ENCODE measurements at places on chromosomes 5 and 9.

GRCh38 chr5:135179308-135179980 lies 145.4 kb upstream of the PITX1 start:
- DNase-seq = no peak

GRCh38 chr9:114279693-114280092 lies 43.2 kb upstream of the ORM1 start:
- DNase-seq = no peak

GRCh38 chr5:11300736-11301135 lies 539.7 kb upstream of the DAP start:
- DNase-seq = no peak

DNA sequence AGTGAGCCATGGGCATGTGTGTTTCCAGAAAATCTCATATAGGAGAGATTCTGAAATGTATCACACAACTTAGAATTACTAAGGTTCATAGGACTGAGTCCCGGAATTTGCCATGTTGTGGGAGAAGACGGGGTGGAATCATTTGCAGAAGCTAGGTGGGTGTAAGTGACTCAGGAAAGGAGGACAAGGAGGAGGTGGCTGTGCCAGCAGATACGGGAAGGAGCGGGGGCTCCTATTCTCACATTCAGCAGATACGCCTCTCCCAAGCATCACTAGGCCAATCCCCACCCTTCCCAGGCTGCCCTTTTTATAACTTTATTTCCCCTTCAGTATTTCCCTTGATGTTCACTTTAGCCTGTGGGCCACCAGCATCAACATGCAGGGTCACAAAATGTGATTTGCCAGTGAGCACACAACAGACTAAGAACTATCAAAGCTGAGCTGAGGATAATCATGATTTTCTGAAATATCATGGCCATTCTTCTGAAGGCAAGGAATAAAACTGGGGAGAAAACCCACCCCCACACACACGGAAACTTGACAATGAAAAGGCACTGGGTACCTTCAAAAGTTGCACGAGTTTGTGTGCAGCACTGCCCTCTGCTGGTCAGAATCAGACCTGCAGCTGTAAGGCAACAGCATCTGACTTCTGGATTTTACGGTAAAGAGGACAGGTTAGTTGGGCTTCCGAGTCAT lies 133.2 kb downstream of the MTX3 start:
- peak; percentile 60 for DNase-seq

- no peak for DNase-seq
Observed at GRCh38 chr9:83299094-83299493, 236.2 kb upstream of the RASEF start.

DNA sequence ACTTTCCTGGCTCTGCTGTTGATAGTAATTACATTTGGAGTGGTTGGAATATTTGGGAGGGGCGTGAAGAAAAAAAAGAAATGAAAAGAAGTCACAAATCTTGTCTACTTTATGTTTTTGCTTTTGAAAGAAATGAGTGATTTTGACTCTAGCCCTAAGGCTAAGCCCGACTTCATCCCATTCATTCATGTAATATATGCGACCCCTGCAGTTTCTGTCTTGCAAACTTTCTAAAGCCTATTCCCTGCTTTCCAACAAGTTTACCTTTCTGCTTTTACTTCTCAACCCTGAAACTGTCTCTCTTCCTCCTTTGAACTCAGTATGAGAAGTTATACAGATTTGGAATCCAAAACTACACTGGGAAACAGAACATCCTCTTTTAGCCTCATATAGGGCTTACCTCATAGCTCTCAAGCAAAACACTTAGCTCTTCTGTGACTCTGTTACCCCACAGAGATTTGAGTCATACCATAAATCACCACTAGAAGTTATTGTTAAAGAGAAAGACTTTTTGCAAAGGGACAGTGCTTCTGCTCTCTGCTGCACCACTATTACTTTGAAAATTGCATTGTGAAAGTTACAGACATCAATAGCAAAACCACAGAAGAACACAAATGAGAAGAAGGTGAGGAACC lies 1.6 kb downstream of the CFAP95 start:
- DNase-seq = no peak

- no peak for DNase-seq
Observed at GRCh38 chr9:108746864-108747263, 108.9 kb downstream of the ACTL7B start.

DNA sequence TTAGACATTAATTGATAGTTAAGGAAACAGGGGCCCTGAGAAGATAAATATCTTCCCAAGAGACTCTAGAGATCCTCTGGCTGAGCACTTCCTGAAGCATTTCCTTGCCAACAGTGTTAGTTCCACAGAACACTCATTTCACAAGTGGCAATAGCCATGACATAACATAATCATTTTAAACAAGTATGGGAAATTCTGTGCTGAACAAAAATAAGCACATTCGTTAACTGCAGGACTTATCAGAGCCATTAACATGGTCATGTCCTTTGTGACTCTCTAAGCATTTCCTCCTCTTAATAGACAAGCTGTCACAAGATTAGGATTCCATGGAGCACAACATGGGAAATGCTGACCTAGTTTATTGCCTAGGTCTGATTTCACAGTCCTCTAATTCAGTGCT lies 184.9 kb downstream of the SNX18 start:
- DNase-seq = no peak

DNA sequence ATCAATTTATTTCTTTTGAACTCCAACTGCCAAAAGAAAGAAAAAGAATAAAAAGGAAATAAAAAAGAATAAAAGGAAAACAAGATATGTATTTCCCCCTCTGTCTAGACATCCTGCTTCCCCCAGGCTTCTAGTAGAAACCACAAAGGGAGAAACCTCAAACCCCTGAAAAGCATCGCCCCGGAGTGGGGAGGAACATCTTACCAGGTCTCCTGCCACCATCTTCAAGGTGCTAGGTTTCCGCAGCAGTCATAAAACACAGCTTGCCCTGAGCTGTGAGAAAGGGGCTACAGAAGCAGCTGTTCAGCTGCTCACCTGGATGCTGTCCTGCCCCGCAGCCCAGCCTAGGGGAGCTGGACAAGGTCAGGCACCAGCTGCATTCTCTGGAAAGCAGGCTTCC lies 487.7 kb downstream of the GADD45G start:
- no peak for DNase-seq

- no peak for DNase-seq
Observed at GRCh38 chr5:122435234-122435633, 123.2 kb downstream of the SNCAIP start.

DNA sequence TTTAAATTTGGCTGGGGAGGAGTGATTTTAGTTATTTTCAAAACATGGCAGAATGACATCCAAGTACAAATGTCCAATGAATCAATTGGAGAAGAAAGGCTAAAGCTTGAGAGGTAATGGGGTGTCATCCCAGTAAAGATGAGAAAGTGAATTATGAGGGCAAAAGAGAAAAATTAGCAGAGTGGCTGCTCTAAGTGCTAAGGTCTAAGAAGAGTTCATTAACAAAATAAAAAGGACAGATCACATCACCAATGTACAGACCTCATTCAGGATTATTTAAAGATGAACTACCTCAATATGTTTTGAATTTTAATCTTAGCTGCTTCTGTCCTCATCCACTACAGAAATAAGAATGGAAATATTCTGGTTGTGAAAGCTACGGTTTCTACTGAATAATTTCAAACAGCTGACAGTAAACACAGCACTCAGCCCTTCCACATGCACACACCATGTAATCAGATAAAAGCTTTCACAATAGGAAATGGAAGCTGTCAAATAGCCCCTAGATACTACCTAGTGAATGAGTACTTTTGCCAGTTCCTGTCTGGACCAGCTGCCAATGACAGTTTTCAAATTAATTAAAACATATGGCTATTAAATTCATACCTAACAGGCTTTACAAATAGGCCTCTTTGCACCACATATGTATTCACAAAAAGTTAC lies 171.5 kb downstream of the SSBP2 start:
- DNase-seq = no peak

- no peak for DNase-seq
Observed at GRCh38 chr5:110899566-110900412, 161.0 kb downstream of the SLC25A46 start.

GRCh38 chr5:113293975-113294310 lies 140.8 kb downstream of the TSSK1B start:
- no peak for DNase-seq

GRCh38 chr5:115531787-115532367 lies 12.7 kb downstream of the FEM1C start:
- DNase-seq = no peak

DNA sequence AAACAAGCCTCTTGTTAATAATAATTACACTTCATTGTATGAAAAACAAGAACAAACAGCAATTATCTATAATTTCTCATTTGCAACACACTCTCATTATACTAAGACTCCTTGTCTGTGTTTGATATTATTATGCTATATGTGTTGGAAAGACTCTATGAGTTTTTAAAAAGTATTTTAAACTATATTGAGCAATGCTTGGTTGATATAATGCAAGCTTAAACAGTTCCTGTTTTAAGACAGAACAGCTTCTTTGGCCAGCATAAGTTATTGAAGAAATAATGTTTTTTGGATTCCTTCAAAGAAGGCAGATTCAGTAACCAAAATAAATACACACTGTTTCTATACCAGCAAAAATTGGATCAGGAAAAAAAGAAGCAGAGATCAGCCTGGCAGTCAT lies 871.4 kb downstream of the MAT2B start:
- no peak for DNase-seq

- DNase-seq = no peak
Observed at GRCh38 chr5:142248853-142249462, 75.9 kb downstream of the SPRY4 start.

GRCh38 chr9:133485531-133486260 lies 6.8 kb upstream of the SLC2A6 start:
- DNase-seq = no peak

Measured in caudate nucleus (tissue), 63 donors.